ENCODE measurements at places on chromosomes 1 and 21.
A peak's percentile ranks its signal among the peaks of the same experiment; 100 is the strongest.

DNA sequence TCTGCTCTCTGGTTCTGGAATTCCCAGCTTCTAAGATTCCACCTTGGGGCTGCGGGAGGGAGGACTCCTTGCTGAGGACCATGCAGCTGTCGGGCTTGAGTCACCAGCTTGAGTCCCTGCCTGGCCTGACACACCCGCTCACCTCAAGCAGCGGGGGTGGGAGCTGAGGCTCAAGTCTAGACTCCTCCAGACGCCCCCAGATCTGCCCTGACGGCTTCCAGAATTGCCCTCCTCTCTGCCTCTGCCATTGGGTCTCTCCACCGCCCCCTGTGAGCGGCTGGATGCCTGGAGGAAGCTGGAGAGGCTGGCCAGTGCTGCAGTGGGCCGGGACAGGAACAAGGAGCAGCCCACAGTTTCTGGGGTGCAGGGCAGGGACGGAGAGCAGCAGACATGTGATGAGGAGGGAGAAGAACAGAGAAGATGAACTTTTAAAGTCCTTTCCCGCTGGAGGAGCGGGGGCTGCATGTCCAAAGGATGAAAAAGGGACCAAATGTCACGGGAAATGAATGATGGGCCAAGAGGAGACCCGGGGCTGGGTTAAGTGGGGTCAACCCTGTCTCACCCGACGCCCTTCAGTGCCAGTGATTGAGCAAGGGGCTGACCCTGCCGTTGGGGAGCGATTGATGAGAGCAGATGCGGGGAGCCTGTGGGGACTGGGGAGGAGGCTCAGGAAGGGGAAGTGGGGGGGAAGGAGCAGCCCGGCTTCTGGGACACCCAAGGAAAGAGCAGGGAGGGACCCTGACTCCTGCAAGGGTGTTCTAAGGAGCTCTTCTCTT lies 13.5 kb downstream of the CRABP2 start:
- no peak for DNase-seq

GRCh38 chr1:205580923-205581180 lies 51.0 kb downstream of the ELK4 start:
- no peak for DNase-seq

DNA sequence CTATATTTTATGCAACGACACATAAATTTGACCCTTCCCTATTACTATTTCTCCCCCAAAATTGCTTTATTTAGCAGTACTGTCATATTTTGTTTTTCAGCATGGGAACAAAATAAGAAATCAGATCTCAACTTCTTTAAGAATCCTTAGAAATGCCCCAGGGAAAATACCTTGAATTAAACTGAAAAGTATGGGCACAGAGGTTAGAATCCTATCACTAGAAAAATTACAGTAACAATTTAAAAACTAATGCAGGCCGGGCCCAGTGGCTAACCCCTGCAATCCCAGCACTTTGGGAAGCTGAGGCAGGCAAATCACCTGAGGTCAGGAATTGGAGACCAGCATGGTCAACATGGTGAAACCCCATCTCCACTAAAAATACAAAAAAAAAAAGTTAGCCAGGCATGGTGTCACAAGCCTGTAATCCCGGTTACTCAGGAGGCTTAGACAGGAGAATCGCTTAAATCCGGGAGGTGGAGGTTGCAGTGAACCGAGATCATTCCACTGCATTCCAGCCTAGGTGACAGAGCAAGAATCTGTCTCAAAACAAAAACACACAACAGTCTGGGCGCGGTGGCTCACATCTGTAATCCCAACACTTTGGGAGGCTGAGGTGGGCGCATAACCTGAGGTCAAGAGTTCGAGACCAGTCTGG lies 51.4 kb downstream of the GNB1 start:
- no peak for DNase-seq

DNA sequence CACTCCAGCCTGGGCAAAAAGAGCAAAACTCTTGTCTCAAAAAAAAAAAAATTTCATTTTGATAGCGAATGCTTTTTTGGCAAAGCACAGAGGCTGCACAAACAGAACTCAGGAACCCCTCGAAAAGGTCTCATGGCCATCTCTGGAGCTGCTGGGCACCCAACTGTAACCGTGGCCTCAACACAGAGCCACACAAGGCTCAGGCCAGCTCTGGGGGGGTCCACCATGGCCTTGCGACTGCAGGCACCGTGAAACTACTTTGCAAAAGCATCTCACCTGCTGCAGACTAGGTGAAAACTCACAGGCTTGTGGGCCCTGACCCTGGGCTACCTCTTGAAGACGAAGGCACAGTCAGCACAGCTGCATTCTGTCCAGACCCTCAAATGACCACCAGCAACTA lies 16.1 kb upstream of the TMEM240 start:
- no peak for DNase-seq

DNA sequence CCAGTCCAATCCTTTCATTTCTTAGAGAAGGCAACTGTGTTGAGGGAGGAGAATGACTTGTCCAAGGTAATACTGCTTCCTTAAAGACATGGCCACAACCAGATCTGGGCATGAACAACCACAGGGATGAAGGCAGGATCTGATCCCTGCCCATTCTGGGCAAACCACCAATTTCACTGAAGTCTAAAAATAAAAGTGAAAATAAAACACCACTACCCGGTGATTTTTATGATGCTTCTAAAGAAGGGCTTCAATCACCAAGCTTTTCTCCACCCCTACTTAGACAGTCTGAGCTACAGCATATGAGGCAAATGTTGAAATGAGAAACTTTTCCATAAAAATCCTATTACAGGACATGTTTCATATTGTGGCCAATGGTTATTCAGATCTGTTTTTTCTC lies 133.0 kb downstream of the PTPN14 start:
- DNase-seq: peak; percentile 35

DNA sequence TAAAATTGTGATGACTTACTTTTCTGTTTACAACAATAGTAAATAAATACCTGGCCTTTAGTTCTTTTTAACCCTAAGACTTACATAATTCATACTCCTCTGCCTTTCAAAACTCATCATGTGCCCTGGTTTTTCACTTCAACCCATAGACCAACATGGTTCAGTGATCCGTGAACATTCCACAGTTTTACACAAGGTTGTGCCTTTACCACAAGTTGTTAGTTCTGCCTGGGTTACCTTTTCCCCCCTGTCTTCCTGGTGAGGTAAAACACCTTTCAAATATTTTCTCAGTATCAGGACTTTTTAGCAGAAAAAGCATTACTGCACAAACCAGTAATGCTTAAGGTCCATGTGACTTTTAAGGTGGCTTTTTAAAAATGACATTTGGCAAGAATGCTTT lies 1466.4 kb downstream of the PLA2G4A start:
- DNase-seq: no peak

- no peak for DNase-seq
Observed at GRCh38 chr1:7393136-7393535, 378.0 kb upstream of the VAMP3 start.

DNA sequence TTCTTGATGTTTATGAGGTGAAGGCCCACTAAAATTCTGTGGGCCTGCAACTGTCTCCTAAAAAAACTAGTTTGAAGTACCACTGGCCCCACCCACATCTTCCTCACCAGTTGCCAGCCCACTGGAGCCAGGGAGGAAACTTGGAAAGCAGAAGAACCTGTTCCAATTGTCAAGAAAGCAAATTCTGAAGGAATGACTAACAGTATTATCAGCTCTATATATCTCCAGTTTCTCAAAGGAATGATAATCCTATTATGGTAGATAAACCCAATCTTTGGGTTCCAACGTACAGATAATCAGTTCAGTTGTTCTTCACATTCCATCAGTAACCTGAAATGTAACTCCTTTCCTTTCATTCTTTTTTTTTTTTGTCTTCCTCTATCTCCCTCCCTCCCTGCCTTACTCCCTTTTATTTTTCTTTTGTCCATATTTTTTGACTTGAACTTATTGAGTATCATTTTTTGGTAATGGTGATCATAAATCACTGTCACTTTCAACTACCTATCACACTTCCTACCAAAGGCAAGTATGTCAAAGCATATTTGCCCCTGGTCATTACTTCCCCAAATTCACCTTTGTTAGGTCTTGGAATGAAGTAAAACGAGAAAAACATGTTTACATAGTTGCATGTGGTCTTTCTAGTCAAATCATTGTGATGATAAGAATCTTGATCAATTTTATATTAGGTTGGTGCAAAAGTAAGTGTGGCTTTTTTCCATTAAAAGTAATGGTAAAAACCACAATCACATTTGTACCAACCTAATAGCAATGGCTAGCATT lies 943.4 kb downstream of the TTLL7 start:
- DNase-seq: no peak

DNA sequence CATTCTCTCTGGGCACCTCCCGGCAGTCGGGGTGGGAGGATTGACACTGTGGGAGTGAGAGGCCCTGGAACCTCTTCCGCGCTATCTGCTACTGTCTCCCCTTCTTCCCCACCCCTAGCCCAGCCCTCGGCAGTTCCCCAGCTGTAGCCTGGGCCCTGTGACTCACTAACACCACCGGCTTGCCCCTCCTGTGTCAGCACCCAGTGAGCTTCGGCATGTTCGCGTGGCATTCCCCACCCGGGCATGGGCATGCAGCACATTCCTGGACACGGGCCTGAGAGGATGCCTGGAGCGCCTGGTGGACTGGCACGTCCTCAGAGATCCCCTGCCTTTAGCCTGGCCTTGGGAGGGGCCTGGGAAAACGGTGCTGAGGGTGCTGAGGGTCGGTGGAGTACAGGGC lies 1.3 kb downstream of the CDK18 start:
- no peak for DNase-seq

GRCh38 chr1:10960411-10961299 lies 51.8 kb upstream of the TARDBP start:
- peak; percentile 56 for DNase-seq
